ENCODE measurements at places on chromosomes 6 and 20.
A peak's percentile ranks its signal among the peaks of the same experiment; 100 is the strongest.

DNA sequence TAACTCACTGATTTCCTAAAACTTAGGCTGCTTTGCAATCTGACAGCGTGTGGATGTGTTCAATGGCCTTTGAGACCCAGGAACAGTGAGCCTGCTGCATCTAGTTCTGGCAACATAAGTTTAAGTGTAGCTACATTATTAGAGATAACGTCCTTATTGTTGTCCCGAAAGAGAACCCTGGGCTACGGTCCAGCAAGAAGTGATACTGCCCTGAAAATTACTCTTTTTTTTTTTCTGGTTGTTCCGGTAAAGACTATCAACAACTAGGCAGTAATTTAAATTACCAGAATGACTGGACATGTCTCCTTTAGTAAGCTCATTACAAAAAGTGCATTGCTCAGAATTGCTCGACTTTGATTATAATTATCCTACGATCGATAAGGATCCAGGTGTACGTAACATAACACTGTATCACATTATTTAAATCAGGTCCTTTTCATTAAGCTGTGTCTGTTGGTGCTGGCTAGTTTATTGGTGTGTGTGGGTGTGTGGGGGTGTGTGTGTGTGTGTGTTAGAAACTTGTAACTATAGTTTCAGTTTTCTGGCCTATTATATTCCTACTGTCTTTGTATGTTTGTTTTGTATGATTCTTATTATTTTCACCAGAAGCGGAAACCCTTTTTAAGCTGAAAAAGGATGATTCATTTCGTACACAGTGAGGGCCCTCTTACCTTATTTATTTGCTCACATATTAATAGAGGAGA is 3.0 kb downstream of the TSHZ2 start:
- no peak for DNase-seq

GRCh38 chr20:33188421-33188820 is 20.5 kb downstream of the BPIFA2 start:
- DNase-seq: no peak

- no peak for DNase-seq
These were observed 229.7 kb upstream of the HTR1E start for GRCh38 chr6:86707545-86708120.

GRCh38 chr6:90226257-90226656 is 70.4 kb downstream of the BACH2 start:
- no peak for DNase-seq

DNA sequence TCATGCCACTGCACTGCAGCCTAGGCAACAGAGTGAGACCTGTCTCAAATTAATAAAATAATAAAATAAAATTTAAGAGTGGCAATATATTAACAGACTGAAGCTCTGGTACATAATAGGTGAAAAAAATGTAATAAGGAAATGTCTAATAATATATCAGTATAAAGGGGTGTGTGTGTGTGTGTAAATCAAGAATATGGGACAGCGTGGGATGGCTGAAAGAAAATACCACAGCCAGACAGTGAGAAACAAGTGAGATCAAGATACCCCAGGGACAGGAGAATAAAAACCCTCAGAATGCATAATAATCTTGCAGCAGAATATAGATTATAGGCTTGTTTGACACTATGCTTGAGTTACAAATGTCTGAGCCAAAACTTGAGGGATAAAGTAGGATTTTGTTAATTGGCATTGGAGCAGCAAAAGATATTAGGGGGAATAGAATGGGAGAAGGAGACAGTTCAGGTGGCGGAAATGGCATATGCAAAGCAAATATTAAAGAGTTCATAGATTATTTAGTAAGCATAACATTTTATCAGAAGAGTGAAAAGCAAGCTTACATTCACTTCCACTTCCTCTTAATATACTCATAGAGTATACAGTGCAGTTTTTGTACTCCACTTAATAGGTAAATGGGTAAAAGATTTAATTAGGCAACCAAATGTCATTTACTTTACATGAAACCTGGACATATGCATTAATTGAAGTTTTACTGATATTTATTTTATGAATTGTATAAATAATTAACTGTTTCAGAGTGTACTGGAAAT is 398.5 kb upstream of the GJE1 start:
- DNase-seq: no peak

DNA sequence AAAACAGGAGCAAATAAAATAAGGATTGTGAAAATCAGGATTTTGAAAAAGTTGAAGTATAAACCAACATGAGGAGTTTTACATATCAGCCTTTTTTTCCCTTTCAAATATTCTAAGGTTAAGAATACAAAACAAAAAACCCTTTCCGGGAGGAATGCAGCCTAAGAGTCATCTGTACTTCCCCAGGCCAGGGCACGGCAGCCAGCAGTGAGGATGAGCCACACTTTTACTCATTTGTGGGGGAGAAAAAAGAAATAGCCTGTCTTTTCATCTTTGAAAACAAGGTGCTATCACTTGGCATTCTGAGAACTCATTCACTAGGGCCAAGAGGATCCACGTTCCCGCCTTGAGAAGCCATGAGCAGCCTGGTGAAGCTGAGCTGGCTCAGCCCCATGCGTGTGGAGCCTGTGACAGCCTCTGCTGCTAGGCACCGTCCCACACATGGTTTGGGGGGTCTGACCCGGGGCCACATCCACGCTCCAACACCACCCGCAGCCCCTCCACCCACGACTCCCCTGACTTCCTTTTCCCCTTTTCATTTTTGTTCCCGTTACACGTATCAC is 11.2 kb downstream of the SLC22A1 start:
- DNase-seq: no peak

- no peak for DNase-seq
These were observed 2.4 kb downstream of the DSP start for GRCh38 chr6:7543789-7544424.

- no peak for DNase-seq
These were observed 1.3 kb upstream of the BLOC1S5 start for GRCh38 chr6:8065519-8065911.

DNA sequence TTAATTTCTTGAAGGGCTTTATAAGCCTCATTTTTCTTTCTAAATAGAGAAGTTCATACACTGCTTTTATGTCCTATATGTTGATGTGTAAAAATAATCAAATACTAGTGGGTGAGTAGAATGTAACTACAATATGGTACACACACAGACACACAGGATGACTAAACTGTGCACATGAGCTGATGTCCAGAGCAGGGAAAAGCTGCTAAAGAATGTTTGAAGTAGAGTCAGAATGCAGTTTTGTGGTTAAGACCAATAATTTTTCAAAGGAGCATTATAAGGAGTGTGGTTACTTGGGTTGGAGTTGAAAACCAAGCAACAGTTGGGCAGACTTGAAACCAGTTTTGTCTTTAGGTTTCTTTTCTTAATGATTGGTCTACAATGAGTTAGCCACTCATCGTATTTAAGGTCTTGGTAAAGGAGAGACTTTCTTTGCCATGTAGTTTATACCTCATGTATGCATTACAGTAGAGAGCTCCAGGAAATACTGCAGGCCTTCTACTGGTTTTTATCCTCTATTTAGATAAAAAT is 196.6 kb downstream of the ESR1 start:
- no peak for DNase-seq

- DNase-seq: no peak
These were observed 111.0 kb downstream of the CD83 start for GRCh38 chr6:14228571-14228970.

GRCh38 chr6:43980004-43980795 is 147.1 kb downstream of the MRPL14 start:
- DNase-seq: peak; percentile 56

DNA sequence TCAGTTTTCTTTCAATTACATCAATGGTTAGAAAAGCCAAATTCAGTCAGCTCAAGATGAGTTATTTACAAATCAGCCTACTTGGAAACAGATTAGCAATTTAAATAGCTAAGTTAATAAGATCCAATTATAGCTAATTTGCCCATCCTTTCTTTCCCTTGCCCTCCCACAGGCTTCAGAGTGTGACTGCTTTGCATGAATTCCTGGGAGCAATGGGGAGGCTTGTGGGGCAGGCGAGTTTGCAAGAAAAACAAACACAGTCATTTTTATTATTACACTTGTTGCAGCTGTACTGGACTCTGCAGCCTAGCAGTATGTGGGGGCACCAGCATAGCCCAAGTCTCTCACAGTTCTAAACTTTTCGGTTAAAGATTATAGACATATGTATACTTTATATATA is 219.0 kb downstream of the NKAIN2 start:
- no peak for DNase-seq

DNA sequence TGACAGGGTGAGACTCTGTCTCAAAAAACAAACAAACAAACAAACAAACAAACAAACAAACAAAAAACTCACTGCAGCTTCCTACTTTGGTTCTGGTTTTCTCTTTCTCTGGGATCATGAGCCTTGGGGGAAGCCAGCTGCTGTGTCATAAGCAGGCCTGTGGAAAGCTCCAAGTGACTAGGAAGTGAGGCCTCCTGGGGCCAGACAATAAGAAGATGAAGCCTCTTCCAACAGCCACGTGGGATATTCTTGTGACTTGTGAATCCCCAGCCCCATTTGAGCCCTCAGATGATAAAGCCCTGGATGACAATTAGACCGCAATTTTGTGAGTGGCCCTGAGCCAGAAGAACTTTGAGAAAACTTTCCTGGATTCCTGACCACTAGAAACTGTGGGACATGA is 11.4 kb downstream of the HLA-A start:
- no peak for DNase-seq

DNA sequence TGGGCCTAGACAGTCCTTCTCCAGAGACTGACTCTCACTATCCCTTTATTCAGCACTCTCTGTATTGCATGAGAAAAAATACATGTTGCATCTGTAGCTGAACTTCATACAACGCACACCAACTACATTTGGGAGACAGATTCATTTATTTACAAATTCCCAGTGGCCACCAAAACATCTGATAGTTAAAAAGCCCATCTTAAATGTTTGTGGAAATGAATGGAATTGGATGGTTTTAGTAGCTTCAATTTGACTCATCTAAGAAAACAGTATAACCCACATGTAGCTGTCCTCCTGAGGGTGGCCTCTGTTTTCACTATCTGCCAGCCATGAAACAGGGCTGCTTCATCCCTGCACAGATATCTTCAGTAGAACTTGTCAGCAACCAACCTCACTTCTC is 116.3 kb downstream of the PCSK2 start:
- DNase-seq: no peak

DNA sequence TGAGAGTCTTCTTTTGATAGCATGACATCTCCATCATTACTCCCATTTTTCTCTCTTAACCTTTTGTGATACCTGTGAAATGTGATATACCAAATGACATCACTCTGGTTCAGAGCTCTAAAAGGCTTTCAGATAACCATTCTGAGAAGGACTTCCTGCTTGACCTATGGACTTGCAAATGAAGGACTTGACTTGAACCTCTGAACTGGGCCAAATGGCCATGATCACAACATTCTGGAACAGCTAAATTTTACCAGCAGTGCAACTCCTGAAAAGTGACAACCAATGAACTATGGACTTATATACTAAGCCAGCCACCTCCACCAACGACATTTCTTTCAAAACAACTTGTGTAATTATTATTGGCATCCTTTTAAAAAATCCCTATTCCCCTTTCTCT is 1085.8 kb upstream of the CITED2 start:
- no peak for DNase-seq

GRCh38 chr6:10613077-10613476 is 81.3 kb downstream of the C6orf52 start:
- DNase-seq: no peak

Measured in tibial artery (tissue), 4 donors.